Transverse colon (tissue), 4 donors: ENCODE measurements at places on chromosomes 12 and 14.

GRCh38 chr12:58563621-58564020 lies 356.7 kb downstream of the LRIG3 start:
- no peak for DNase-seq

- DNase-seq: no peak
Observed at GRCh38 chr14:79407572-79407971, 803.7 kb downstream of the DIO2 start.

DNA sequence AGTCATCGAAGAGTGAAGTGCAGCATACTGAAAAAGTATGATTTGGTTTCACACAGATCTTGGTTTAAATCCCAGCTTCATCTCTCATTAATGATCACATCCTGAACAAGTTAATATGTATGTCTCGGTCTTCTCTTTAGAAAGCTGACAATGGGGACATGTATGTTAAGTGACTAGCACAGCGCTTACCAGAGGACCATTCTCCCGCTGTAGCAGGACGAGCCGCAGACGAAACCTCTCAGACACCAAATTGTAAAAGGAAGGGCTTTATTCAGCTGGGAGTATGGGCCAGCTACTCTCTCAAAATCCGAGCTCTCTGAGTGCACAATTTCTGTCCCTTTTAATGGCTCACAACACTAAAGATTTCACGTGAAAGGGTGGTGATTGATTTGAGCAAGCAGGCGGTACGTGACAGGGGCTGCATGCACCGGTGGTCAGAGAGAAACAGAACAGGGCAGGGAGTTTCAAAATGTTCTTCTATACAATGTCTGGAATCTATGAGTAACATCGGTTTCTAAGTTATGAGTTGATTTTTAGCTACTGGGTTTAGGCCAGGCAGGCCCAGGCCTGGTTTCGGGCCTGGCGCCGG lies 682.4 kb downstream of the DIO2 start:
- DNase-seq: no peak

GRCh38 chr12:53713516-53713915 lies 13.7 kb downstream of the CALCOCO1 start:
- DNase-seq: no peak

GRCh38 chr12:14981049-14981448 lies 8.2 kb downstream of the PDE6H start:
- no peak for DNase-seq

DNA sequence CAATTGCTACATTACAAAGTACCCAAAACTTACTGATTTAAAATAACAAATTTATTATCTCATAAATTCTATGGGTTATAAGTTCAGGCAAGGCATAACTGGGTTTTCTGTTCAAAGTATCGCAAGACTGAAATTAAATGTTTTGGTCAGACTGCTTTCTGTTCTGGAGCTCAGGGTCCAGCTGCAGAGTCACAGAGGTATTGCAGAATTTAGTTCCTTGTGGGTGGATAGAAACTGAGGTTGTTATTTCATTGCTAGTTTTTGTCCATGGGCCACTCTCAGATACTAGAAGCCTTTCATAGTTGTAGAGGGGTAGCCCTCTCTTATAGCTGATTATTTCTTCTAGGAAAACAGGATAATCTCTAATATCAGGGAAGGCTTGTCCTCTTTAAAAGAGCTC lies 467.9 kb downstream of the TRHDE start:
- no peak for DNase-seq

DNA sequence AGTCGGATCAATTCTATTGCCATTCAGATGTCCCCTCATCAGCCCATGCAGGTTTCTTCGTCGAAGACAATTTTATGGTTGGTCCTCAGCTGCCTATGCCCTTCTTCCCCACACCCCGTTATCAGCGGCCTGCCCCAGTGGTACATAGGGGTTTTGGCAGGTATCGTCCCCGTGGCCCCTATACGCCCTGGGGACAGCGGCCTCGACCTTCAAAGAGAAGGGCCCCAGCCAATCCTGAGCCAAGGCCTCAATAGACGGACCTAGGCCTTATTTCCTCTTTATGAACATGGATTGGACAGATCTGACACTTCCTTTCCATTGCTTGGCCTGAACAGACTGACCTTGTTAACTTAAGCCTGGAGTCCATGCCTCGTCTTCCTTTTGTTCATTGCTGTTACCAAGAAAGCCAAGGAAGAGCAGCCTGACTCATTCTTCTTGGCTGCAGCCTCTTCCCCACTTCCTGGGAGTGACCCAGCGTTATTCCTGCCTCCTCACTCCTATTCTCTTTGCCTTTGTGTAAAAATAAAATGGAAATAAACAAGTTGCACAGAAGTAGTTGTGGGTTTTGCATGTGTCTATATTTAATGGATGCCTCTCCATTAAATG lies 156.5 kb upstream of the AMIGO2 start:
- DNase-seq: no peak

DNA sequence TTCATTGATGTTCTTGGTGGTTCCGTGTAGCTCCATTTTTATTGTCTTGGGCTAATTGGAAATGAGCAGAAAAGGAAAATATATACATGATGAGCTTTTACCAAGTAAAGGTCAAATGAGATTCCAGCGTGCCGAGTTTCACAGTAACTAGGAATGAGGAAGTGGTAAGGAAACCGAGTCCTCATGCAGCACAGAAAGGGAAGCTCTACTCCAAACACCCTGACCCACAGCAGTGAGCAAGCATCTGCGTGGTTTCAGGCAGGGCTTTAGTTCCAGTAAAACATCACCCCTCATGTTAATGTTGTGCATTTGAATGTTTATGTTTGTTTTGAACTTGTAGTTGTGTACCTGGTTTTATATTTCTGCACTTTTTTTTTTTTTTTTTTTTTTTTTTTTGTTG lies 208.0 kb downstream of the SLC41A2 start:
- DNase-seq: peak; percentile 37

DNA sequence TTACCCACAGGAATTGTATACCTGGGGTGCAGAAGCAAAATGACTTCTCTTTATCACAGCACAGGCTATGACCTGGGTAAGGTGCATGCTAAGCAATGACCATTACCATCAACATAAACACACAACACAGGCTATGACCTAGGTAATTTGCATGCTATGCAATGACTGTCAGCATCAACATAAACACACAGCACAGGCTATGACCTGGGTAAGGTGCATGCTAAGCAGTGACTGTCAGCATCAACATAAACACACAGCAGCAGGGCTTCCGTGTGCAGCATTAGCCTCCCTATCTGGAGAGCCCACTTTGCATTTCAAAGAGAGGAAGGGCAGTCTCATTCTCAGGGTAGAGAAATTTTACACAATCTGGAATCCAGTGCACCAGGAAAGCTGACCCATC lies 583.0 kb downstream of the TMEM121 start:
- no peak for DNase-seq

DNA sequence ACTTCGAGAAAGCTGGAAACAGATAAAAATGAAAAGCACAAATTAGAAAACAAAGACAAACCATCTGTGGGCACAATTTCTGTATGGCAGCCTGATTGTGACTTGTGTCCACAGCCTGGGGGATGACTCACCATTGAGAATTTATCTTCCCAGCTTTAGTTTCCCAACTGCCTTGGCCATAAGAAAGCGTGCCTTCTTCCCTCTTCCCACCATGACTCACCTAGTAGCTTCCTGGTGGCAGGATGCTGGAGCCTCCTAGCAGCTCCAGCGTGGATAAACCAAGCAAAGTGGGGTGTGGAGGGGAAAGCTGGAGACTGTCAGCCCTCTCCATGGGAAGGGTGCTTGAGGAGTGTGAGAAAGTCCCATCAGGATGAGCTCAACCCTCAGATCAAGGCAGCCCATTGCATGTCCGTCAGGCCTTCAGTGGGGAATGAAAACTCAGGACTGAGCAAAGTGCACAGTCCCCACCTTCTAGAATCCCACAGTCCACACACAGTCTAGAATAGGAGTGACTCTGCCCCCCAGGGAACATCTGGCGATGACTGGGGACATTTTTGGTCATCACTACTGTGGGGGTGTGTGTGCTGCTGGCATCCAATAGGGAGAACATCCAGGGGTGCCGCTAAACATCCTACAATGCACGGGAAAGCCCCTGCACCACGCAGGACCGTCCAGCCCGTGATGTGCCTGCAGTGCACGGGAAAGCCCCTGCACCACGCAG lies 22.4 kb upstream of the SERPINA6 start:
- no peak for DNase-seq

DNA sequence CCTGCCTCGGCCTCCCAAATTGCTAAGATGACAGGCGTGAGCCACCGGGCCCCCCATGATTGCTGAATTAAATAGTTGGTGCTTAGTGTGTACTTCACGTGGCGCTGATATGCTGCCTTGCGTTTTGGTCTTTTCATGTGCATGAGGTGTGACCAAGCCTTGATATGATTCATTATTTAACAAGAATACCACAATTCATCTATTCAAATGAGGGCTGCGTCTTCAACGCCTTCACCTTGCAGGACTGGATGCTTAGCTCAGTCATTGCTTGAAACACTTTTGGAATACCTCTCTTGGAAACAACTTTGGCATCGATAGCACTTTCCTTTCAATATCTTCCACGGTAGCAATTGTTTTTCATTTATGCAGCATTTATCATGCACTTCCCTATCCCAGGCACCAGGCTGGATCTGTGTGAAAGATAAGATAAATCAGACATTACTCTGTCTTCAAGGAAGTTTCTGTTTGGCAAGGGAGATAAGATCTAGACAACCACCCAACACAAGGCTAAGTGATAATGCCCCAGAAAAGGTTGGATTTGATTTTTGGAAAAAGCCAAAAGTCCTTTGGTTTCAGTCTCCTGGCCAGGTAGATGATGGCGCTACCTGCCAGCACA lies 1.3 kb upstream of the TEAD4 start:
- no peak for DNase-seq
